ENCODE measurements at places on chromosomes 1 and 21.

DNA sequence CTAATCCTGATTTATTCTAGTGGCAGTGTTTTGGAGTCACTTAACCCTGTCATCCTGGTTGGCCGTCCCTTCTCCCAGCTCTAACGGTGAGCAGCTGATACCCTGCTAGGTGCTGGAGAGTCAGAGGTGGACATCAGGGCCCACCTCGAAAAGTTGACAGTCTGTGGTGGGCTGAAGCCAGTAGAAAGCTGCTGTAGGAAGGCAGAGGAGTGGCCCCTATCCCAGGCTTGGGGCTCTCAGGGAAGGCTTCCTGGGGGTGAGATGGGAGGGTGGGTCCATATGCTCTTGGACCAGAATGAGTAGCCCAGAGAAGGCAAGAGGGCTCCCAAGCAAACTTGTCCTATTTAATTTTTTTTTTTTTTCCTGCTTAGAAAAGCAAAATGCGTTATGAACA, 475 bp upstream of the RPL5 start:
- DNase-seq, result peak; percentile 11

DNA sequence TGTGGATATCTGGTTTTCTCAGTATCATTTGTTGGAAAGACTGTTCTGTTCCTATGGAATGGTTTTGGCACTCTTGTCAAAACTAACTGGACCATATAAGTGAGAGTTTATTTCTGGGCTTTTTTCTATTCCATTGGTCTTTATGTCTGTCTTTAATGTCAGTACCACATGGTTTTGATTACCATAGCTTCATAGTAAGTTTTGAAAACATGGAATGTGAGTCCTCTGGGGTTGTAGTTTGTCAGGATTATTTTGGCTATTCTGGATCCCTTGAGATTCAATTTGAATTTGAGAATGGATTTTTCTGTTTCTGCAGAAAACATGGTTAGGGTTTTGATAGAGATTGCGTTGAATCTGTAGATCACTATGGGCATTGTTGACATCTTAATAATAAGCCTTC, 107.9 kb downstream of the ZFYVE9 start:
- DNase-seq, result no peak

DNA sequence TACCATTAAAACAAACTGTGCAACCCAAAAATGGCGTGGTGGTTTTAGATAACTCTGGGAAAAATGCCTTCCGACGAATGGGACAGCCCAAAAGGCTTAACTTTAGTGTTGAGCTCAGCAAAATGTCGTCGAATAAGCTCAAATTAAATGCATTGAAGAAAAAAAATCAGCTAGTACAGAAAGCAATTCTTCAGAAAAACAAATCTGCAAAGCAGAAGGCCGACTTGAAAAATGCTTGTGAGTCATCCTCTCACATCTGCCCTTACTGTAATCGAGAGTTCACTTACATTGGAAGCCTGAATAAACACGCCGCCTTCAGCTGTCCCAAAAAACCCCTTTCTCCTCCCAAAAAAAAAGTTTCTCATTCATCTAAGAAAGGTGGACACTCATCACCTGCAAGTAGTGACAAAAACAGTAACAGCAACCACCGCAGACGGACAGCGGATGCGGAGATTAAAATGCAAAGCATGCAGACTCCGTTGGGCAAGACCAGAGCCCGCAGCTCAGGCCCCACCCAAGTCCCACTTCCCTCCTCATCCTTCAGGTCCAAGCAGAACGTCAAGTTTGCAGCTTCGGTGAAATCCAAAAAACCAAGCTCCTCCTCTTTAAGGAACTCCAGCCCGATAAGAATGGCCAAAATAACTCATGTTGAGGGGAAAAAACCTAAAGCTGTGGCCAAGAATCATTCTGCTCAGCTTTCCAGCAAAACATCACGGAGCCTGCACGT, 82.1 kb downstream of the PRDM2 start:
- DNase-seq, result no peak

DNA sequence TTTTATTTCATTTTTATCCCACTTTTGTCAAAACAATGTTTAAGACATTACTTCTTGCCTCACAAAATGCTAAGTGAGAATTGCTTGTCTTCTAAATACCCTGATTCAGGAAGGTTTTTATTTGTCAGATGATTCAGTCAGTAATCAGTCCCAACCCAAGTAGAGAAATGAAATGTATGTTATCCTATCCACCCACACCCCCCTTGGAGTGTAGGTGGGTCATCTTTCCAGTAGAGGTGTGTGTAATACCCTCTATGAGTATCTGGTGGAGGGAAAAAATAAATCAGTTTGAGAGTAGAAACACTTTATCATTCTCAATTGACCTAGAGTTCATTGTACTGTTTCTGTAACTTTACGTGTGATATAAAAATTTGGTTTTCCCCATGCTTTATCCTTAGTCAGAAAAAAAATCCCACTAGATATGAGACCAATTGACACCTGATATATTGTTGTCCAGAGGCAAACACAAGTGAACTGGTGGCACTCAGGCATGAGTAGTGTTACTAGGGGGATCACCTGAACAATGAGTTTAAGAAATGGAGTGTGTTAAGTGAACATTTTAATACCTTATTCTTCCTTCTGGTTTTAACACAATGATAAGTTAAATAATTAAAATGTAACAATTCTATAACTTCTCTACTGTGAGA, 153.8 kb upstream of the C1orf105 start:
- no peak for DNase-seq

DNA sequence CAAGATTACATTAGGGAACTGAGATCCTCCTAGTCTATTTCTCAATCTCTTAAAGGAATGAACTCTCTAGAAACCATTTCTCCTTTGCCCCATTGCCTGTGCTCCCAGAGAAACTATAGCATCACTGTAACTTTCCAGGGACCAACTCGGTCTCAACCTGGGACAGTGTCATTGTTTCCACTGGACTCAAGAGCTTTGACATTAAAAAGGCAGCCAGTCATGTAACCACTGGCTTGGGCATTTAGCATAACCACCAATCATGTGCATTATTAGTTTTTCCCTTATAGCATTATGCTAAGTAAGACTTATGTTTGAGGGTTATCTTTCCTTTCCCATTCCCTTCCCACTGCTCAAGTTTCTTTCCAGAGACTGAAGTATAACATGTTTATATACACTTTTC, 18.2 kb downstream of the TEX38 start:
- DNase-seq, result no peak

- no peak for DNase-seq
Observed at GRCh38 chr1:207002724-207003146, 29.8 kb downstream of the C1orf116 start.

DNA sequence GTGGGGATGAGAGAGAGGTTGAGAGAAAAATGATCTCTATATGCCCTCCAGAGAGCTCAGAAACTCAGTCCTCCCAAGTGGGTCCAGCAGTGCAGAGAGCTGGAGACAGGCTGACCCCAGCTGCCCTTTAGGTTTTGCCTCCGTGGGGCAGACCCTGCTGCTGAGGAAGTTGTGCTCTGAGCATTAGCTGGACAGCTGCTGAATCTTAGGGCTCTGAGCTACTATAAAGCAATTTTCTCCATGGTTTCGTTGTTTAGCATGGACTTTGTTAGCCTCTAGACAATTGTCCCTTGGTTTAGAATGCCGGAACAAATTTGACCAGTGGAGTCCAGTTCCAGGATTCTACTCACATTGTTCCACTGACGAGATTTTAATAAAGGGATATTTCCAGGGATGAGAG, 22.1 kb downstream of the BATF3 start:
- no peak for DNase-seq

DNA sequence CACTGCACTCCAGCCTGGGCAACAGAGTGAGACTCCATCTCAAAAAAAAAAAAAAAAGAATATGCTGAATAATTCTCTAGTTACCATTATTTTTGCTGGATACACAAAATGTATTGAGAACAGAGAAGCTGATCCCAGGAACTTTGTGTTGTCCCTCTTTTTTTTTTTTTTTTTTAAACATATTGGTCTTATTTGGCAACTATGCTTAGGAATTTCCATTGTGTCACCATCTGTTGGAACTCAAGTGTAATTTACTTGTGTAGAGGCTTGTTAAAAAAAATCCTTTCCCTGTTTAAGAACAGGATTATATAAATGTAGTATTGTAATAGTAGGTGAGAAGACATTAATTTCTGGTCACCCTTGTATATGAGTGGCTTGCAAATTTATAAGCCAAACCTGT, 28.6 kb downstream of the CAMSAP2 start:
- DNase-seq, result no peak

GRCh38 chr1:53090227-53091147, 28.5 kb downstream of the PODN start:
- DNase-seq, result no peak

GRCh38 chr21:38244885-38245869, 11.6 kb upstream of the KCNJ15 start:
- DNase-seq, result no peak

- DNase-seq, result peak; percentile 61
Observed at GRCh38 chr1:87305151-87305550, 23.5 kb upstream of the LMO4 start.

DNA sequence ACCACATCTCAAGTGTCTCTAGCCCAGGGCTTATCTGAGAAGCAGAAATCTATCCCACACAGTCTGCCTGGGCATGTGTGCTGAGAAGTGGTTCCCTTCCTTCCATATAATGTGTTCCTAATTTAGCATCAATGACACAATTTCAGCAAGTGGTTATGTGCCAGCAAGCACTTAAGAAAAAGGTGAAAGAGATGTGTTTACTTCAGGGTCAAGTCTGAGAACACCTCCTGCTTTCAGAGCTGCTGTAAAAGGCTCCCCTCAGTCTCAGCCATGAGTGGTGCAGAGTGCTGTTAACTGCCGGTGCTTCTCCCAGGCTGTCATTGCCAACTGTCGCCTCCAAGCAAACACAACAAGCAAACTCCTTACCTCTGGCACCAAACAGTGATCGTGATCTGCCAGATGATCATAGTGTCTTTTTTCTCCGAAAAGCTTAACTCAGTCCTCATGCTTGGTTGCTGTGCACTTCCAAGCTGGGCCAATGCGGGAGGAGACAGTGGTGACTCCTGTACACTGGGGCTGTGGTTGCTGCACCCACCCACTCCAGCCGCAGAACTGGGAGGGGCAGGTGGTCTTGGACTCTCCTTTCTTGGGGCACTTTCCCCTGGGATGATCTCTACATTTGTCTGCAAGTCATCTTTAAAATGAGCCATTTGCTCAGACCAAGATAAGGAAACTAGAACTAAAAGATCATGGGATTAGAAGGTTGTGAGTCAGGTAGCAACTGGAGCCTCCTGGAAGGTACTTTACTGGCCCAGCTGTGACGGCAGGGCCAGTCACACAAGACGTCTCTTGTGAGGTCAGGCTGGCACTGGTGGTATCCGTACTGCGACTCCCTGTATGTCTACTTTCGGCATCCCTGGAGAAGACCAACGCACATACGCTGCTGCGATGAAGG, 32.4 kb downstream of the ATP1A1 start:
- DNase-seq, result no peak

DNA sequence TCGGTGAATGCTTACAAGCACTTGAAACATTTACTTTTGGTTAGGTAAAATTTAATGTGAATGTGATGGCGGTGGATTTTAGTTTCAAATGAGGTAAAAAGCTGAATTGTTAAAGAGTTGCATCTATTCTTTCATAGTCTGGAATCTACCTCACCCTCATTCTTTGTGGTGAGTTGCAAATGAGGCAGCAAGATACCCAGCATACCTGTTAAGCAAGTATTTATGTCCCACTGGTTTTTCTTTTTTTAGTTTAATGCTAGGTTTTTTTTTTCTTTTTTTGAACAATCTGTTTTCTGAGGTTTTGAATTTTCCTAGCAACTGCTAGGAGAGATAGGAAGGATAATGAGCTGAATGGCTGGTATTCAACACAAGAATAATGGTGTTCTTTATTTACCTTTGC, 127.9 kb upstream of the CACYBP start:
- DNase-seq, result no peak

- no peak for DNase-seq
Observed at GRCh38 chr1:232904566-232904965, 45.8 kb upstream of the NTPCR start.

- DNase-seq, result no peak
Observed at GRCh38 chr1:218705911-218706893, 361.1 kb downstream of the TGFB2 start.

- DNase-seq, result no peak
Observed at GRCh38 chr21:17757671-17758070, 61.5 kb downstream of the C21orf91 start.

All from SK-N-DZ (cell line).